ENCODE measurements at places on chromosomes 5 and 9.

DNA sequence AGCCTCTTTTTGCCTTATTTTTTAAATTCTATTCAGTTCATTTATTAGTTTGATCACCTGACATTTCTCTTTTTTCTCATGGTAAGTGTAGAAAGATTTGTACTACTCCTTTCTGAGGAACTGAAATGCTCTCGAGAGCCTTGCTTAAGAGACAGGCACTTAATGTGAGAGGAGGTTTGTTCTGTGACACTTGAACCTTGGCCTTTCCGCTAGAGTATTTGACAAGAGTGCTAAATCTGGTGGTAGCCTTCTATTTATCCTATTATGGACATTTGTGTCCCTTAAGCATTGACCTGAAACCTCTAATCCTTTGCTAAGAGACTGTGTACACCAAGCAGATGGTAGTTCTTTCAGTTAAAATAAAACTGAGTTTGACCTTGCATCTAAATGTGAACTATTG lies 805.0 kb upstream of the PTPRD start:
- no peak for DNase-seq

DNA sequence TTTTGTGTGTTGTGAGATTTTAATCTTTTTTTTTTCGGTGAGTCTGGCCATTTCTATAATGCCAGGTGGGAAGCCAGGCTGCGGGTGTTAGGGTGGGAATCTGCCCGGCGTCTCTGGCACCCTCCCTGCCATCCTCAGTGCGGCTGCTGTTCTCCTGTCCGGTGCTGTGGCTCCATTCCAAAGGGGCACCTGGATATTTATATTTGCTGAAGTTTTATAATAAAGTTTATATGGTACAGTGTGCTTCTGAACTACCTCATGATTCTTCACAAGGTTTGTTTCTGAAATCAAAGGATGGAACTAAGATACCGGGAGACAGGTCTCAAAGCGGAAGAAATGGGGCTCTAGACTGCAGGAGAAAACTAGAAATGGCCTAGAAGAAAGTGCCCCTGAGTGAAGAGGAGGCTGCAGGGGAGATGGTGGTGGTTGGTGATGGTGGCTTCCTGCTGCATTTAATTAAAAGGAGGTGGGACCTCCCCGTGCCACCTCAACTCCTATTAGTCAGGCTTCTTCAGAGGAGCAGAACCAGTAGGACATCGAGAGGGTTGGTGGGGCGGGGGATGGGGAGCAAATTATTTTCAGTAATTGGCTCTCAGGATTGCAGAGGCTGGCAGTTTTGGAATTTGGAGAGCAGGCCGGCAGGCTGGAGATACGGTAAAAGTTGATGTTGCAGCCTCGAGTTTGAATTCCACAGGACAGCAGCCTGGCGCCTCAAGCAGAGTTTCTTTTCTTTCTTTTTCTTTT lies 102.2 kb upstream of the ICE1 start:
- DNase-seq = no peak

DNA sequence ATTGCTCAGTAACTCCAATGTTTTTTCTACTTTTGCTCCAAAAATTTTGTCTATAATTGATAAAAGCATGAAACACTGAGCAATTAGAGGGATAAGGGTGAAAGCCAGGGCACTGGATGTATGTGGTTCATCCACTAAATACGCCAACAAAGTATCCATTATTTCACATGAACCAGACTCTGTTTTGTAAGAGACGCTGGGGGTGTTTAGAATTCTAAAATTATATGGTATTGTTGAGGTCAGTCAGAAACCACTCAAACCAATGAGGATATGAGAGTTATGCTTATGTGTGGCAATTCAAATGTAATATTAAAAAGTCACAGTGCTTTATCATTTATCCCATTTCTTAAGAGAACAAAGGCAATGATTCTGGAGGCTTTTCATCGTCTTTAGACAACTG lies 220.2 kb downstream of the EFNA5 start:
- DNase-seq = no peak

DNA sequence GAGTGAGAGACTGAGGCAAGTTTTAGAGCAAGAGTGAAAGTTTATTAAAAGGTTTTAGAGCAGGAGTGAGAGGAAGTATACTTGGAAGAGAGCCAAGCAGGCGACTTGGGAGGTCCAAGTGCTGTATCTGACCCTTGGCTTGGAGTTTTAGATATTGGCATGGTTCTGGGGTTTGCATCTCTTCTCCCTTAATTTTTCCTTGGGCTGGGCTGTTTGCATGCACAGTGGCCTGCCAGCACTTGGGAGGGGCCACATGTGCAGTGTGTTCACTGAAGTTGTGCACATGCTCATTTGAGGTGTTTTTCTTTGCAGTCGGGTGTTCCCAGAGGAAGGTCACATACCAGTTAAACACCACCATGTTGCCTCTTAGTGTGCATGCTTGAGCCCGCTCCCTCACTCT lies 464.1 kb downstream of the DMRT2 start:
- DNase-seq = no peak

- DNase-seq = no peak
Measured at GRCh38 chr9:106878934-106879333, 16.0 kb downstream of the ZNF462 start.

GRCh38 chr5:80894083-80894482 lies 66.1 kb upstream of the RASGRF2 start:
- no peak for DNase-seq

DNA sequence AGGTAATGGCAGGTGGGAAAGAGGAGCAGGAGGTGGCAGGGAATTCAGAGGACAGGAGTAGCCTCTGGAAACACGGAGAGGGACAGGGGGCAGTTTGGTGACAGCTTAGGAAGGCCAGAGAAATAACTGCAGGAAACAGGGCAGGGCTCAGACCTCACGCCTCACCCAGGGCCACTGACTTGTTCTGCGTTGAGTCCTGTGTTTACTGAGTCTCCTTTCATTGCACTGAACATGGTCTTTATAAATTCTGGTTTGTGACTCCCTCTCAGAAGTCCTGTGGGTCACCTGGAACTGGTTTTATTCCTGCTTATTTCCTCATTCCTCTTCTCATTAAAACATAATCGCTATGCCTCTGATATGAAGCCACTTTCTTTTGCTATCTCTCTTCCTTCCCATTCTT lies 55.2 kb upstream of the ZNF622 start:
- no peak for DNase-seq

DNA sequence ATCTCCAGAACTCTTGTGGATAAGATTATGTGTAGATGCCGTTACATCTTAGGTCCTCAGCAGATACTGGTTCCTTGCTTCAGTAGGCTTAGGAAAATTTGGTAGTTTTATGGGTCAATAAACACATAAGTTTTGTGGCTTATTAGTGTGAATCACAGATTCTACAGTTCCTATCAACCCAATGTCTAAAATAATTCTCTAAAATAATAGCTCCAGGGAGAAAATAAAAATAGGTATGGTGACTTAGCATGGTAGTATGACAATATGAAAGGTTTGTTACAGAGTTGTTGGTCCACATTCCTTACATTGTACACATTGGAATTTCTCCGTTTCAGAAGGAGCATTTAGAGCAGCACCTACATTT lies 91.7 kb downstream of the AOPEP start:
- no peak for DNase-seq

DNA sequence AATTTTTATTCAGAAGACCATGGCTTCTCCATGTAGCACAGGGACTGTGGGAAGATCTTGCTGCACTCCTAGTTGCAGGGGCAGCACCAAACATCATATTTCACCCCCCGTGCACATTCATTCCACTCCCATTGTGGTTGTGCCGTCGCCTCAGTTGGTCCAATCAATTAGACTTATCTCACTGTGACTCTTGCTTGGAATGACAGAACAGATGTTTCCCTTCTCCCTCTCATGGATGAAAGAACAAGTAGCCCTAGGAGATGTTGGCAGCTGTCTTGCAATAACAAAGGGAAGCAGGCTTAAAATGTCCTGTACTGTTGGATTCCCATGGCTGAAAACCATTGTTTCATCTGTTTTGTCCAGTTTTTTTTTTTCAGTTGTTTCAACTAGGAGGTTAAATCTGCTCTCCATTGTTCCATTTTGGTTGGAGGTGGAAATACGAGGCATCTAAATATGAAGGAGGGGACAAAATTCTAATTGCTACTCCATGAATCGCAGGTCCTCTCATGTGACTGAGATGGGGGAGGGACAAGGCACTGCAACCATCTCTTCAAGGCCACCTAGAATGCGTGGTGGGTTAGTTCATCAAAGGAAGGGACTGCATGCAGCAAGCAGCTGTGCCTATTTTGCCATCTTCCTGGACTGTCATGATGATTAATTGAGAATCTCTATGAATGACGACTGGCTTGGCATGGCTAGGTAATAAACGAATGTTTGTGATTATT lies 214.4 kb downstream of the NSG2 start:
- no peak for DNase-seq

DNA sequence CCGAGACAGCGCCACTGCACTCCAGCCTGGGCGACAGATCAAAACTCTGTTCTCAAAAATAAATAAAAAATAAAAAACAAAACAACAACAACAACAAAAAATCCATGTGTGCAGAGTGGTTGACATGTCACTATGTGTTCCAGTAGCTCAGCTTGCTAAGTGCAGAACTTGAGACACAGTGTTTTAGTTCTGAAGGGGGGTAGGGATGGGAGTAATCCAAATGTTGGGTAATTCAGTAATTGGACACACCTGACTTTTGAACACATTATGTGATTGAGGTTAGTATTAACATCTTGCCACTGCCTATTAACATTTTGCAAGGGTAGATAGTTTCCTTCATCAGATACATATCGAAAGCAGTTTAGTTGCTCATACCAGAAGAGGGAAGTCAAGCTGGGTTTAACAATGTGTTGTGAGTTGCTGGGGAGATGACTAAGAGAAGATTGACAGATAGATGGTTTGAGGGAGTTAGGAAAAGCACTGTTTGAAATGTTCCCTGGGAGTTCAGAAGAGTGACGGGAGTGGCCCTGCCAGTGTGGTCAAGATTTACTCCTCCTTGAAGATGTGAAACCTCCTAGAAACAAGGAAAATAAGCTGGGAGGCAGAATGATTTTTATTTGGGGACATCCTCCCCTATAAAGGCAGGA lies 928 bp downstream of the HACD4 start:
- DNase-seq = peak; percentile 43

DNA sequence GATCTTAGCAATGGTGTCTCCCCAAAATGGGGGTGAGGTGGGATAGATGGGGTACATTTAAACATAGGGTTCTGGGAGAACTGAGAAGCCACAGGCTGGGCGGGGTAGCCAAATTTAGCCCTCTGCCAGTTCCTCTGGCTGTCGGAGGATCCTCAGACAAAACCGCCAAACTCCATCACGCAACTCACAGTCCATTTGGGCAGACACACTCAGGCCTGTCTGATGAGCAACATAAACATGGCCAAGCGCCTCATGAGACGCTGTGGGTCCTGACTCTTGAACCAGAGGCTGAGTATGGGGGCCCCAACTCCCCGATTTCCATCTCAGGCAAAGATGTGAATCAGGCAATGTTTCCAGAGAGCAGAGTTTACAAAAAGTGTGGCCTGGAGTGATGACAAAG lies 162.3 kb downstream of the FGF18 start:
- DNase-seq = no peak

DNA sequence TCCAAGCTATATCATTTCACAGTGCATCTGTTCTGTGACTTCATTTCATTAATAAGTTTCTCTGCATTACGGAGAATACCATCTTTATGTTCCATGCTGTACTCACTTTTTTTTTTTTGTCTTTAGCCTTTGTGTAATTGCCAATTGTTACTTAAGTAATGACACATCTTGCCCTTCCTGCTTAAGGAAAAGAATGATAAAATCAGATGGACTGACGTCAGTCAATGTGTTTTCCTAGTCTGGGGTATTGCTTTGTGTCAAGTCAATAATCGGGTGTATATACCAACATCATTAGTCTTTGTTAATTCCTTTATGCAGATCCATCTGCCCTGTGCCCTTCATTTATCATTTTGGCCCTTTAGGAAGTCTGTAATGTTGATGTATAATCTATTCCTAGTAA lies 133.5 kb downstream of the CD180 start:
- no peak for DNase-seq

GRCh38 chr9:104386425-104387069 lies 117.5 kb upstream of the OR13F1 start:
- DNase-seq = no peak

DNA sequence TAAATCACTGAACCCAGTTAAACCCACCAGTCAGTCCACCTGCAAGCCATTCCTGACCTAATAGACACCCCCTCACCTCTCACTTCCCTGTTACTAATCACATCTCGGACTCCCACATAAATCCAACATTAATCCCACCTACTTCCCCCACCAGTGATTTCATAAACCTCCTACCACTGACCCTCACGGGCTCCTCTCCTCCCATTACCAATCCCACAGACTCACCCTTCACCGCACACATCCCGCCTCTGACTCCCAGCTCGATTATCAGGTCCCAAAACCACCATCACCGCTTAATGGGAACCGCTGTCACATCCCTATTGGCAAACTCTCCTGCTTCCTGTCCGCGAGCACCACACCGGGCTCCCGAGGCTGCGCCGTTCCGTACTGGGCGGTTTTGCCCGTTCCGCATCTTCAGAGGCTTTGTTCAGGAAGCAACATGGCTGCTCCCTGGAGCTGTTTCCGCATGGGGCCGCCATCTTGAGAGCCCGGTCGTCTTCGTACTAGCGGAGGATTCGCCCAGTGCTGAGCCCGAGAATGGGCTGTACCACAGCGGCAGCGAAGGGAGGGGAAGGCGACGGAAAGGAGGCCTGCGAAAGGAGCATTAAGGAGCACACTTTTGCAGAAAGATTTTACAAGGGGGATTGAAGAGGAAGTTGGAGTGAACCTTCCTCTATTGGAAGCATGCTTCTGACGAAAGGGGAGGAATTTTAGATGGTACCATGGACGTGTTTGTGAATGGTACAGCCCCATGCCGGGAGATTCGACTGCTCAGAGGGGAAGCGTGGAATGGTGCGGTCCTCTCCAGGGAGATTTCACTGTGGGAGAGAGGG lies at the start of gene ZNF300:
Gene ZNF300, minus strand, starts transcription at position 502 of the 833 bp plus-strand sequence. CDS start 1,825 bp downstream, outside the sequence.
- no peak for DNase-seq

DNA sequence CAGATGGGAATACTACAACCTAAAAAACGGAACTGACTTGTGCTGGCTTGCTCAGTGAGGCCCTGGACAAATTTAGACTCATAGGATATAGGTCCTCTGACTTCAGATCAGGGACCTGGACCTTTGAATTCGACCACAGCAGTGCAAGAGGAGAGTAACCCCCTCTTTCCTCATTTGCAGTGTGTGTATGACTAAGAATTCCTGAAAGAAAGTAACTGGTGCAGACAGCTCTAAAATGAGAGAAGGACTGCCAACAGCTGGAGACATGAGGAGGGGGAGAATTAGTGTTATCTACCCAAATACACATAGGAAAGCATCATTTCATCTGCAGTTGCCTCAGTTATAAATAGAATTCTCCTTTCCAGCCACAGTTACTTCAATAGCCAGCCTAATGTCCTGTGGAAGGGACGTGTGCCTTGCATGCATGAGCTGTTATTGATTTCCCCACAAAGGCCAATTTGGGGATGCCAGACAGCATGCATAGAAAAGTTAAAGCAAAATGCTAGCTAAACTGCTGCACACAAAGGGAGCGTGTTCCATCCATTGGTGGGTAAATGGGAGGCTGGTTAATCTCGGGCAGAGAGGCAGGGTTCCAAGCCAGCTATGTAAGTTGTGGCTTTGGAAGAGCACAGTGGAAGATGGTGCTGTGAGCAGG lies 442.7 kb downstream of the CDK5RAP2 start:
- no peak for DNase-seq

GRCh38 chr5:84017523-84018172 lies 297.0 kb upstream of the HAPLN1 start:
- DNase-seq = no peak

GRCh38 chr5:81251922-81252321 lies 18.8 kb downstream of the CKMT2 start:
- DNase-seq = no peak

Measured in GM12864 (cell line).